ENCODE measurements at places on chromosomes 2 and 18.

GRCh38 chr2:151060287-151060686 is 201.4 kb downstream of the RBM43 start:
- no peak for DNase-seq

- DNase-seq = no peak
Observed at GRCh38 chr2:99626158-99626557, 136.3 kb upstream of the REV1 start.

DNA sequence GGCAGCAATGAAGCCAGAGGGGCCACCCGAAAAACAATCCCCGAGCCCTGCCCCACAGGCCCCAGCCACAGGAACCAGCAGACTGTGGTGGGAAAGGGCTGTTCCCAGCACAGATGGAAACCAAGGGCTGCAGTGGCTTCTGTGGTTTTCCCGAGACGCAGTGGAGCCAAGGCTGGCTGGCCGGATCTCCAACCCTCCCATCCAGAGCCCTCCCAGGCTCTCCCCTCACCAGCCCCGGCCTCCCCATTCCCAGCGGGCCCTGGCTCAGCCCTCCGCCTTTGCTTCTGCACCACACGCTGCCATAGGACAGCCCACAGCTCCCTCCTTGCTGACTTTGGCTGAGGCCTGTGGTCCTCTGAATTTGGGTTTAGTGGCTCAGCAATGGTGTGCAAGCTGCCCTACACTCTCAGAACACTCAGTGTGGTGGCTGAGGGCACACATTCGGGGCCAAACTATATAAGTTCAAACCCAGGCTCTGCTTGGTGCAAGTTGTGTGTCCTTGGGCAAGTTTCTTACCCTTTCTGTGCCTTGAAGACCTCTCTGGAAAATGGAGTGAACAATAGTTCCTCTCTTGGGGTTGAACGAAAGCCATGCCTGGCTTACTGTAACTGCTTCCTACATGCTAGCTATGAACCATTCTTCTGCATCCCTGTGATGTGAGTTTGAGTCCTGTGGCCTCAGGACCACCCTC is 200.1 kb downstream of the SMAD7 start:
- DNase-seq = no peak

DNA sequence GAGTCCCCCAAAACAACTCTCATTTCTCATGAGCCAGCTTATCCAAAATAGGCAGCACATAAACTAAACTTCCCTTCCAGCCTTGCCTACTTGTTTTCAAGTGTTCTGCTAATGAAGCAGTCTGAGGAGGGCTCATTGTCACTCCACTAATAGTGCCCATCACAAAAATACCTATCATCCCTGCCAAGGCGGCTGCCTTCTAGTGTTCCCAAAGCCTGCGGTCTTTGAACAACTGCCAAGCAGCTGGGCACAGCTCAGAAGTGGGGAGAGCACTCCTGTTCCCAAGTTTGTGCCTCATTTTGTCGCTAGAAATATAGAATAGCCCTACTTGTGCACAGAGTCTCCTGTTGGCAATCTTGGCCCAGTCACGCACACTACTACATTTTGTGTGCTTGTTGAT is 50.3 kb downstream of the DTNA start:
- DNase-seq = no peak

GRCh38 chr2:137829251-137829650 is 135.0 kb upstream of the HNMT start:
- DNase-seq = no peak

DNA sequence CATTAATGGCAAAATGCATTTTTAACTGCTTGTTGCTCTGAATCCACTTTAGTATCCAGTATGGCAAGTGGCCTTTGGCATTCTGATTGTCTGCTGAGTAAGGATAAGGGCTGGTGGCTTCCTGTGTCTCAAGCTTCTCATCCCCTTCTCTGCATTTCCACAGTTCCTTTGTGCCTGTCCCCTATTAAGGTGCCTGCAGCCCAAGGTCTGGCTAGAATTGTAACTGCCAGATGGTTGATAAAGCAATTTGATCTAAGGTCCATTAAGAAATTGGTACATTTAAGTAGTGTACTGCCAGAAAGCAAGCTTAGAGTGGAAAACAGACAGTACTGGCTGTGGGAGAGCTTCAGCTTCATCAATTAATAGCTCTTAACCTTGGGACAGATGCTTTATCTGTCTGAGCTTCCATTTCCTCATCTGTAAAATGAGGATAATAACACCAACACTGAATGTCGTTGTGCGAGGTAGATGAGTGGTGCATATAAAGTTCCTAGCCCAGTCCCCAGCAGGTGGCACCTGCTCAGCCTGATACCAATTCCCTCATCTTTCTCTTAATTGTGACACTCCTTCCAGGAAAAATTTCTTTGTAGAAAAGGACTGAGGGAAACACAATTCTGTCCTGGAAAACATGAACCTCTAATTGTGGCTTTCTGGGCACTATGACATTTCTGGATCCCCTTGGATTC is 570.6 kb upstream of the GCFC2 start:
- no peak for DNase-seq

GRCh38 chr2:200040831-200041230 is 85.4 kb downstream of the MAIP1 start:
- no peak for DNase-seq

DNA sequence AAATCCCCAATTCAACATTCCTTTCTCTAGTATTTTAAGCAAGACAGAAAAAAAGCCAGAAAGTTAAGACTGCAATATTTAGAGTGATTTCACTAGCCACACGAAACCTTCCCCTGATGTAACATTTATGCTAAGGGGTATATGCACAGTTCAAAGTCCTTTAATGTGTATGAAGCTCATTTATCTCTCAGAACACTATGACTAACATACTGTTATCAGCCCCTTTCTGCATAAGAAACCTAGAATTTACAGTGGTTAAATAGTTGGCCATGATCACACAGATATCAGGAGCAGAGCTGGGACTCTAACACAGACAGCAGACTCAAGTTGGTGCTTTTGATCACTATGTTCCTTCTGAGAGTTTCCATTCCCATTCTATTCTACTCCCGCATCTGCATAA is 185.5 kb downstream of the CDH2 start:
- no peak for DNase-seq

GRCh38 chr18:46859855-46860254 is 57.5 kb downstream of the PIAS2 start:
- no peak for DNase-seq

- no peak for DNase-seq
Observed at GRCh38 chr2:5897249-5897648, 205.1 kb downstream of the SOX11 start.

- no peak for DNase-seq
Observed at GRCh38 chr18:78890388-78890787, 89.2 kb upstream of the SALL3 start.

DNA sequence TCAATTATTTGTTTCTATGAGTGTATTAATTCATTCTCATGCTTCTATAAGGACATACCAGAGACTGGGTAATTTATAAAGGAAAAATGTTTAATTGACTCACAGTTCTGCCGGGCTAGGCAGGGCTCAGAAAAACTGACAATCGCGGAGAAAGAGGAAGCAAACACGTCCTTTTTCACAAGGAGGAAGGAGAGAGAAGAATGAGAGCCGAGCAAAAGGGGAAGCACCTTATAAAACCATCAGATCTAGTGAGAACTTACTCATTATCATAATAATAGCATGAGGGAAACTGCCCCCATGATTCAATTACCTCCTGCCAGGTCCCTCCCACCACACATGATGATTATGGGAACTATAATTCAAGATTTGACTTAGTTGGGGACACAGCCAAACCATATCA is 294.0 kb downstream of the DSC3 start:
- DNase-seq = no peak

- no peak for DNase-seq
Observed at GRCh38 chr2:181196401-181196800, 216.0 kb downstream of the UBE2E3 start.

DNA sequence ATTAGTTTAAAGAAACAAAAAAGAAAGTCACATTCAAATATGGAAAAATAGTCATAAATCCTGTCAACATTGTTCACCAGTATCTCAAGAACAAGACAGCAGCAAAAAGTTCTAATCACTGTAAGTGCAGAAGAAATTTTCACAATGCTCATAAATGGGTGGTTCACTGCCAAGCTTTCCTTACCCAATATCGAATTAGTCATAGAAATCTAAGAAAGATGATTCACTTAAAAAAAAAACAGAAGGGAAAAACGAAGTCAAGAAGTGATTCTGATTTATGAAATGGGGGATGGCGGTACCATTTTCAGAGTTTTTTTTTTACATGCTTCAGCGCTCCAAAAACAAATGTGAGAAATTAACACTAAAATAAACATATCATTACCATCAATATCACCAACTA is 156.7 kb downstream of the EXOC6B start:
- no peak for DNase-seq

- no peak for DNase-seq
Observed at GRCh38 chr18:79629249-79629558, 50.4 kb upstream of the CTDP1 start.

DNA sequence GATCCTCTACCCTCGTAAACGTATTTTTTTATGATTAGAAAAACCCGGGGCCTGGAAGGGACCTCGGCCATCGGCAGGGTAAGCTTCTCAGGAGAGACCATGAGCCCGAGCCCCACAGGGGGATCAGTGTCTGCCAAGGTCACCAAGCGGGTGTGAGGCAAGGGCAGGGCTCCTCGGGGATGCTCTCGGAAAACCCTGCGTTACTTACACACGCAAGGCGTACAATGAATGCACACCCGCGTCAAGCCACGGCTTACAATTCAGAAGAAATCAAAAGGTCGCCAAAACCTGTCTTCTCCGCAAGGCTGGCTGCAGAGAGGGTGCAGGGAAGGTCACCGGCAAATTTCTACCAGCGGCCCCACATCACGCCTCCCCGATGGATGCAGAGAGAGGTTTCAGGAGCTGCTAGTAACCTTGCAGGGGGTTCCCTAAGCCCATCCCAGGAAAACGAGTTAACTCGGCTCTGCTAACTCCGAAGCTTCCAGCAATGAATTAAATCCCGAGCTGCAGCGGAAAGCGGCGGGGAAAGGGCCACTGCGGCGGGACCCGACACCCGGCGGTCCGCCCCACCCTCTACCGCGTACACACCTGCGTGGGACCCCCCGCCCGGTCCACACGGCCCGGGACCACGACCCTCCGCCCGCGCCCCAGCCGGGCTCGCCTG is 638 bp downstream of the ST3GAL5 start:
- DNase-seq = no peak

GRCh38 chr2:216171011-216171410 is 61.9 kb downstream of the XRCC5 start:
- DNase-seq = no peak

- no peak for DNase-seq
Observed at GRCh38 chr2:10549195-10549594, 101.1 kb upstream of the ODC1 start.

DNA sequence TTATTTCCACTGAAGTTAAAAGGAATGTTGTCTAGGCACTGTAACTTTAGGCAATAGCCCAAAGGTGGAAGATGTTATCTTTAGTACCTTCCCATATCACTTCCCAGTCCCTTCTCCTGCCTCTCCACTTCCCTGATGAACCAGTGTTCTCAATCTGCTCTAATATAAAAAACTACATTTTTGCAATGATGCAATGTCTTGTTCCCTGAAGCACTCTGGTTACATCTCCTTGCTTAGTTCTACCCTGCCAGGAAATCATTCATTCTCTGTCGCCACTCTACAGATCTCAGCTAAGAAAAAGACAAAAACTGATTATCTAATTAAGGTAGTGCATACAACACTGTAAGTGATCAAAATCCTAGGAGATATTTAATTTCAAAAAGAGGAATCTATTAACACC is 71.3 kb downstream of the BAZ2B start:
- DNase-seq = no peak

DNA sequence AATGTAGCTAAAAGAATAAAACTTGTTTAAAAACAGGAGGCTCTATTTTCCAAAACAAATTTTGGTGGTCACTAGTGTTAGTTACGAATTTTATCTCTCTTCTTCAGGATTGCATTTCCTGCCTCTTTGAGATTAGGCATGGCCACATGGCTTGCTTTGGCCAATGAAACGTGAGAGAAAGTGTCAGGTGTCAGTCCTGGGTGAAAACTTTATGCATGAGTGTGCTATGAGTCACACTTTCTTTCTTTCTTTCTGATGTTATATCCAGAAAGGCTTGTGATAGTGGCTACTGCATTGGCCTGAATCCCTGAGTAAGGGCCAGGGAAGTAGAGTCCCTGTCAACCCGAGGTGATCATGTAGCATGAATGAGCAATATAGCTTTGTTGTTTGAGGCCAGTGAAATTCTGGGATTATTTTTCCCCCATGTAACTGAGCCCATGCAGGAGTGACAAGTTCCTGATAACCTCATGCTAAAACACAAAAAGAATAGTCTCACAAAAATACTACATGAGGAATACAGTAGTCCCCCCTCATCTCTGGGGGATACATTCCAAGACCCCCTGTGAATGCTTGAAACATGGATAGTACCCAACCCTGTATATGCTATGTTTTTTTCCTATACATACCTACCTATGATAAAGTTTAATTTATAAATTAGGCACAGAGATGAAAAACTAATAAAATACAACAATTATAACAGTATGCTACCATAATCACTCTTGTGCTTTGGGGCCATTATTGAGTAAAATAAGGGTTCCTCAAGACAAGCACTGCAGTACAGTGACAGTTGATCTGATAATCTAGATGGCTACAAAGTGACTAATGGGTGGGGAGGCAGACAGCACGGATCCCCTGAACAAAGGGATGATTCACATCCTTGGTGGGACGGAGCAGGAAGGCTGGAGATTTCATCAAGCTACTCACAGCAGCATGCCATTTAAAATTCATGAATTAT is 109.5 kb downstream of the CDC42EP3 start:
- peak; percentile 31 for DNase-seq

DNA sequence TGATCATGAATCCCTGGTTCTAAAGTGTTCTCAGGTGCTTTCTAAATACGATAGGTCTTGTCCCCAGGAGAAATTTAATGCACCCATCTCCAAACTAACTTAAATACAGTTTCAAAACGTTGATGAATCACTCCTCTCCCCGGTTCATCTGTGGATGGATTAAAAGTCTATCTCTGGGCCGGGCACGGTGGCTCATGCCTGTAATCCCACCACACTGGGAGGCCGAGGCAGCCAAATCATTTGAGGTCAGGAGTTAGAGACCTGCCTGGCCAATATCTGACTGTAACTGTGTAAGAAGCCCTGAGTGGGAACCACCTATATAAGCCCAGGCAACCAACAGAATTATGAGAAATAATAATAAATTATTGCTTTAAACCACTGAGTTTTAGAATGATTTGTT is 78.7 kb downstream of the LONRF2 start:
- DNase-seq = no peak

Measured in bone marrow (tissue), 2 donors.